A375 (cell line): ENCODE measurements at places on chromosomes 7 and 10. TPM values are rescaled to one million over a fixed set of nuclear protein-coding genes. Genes with fewer than 3 reads are reported as not detected.

Gene OR6V1
- total RNA-seq, result not detected in 2 replicates

Gene ICA1
- 14.6 and 33.6 TPM in 2 replicates for total RNA-seq

Gene VAX1
- 0.41 and 0.61 TPM in 2 replicates for total RNA-seq

Gene MYL7
- total RNA-seq, result not detected in 2 replicates

Gene EGR2
- 0.34 and 0.72 TPM in 2 replicates for total RNA-seq

Gene PNLIPRP1
- not detected in 2 replicates for total RNA-seq

Gene GPR22
- not detected in 2 replicates for total RNA-seq

Gene HMX2
- total RNA-seq, result not detected in 2 replicates

Gene ZP3
- 5.5 and 6.5 TPM in 2 replicates for total RNA-seq
